ENCODE measurements at places on chromosomes 2 and 18.

DNA sequence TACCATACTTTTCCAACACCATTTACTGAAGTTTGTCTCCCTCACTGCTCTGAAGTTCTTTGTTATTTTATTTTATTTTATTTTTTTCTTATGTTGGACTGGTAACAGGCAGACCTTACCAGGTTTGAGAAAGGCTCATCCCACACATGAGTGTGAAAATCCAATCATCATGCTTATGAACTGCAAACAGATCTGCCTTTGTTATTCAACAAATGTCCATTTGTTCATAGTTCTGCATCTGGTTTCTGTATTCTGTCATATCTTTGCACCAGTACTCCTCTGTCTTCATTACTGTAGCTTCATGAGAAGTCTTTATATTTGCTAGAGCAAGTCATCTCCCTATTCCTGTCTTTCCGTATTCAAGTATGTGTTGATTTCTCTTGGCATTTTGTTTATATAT is 5.3 kb downstream of the RNU2-63P start:
- DNase-seq: no peak

DNA sequence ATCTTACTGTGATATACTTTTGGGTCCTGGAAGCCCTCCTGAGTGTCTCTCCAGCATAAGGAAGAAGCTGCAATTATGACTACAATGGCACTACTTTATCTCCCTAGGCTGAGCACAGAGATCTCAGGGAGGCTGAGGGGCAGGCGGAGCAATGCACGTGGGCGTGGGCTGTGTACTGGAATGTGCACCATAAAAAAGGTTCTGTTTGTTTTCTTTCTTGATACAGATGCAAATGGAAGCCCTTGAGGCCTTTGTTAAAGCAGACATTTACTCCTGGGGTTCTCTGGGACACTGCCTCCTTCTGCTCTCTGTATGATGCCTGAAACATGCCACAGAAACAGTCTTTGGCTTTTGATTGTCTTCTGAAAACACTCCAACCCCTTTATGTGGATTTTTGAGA is 79.1 kb upstream of the DLX2 start:
- no peak for DNase-seq

GRCh38 chr18:36424741-36425142 is 127.2 kb downstream of the FHOD3 start:
- no peak for DNase-seq

GRCh38 chr2:48906633-48907032 is 151.1 kb upstream of the LHCGR start:
- no peak for DNase-seq

- no peak for DNase-seq
Observed at GRCh38 chr2:21658907-21659477, 535.2 kb downstream of the TDRD15 start.

- no peak for DNase-seq
Observed at GRCh38 chr18:79241755-79242154, 154.0 kb upstream of the NFATC1 start.

DNA sequence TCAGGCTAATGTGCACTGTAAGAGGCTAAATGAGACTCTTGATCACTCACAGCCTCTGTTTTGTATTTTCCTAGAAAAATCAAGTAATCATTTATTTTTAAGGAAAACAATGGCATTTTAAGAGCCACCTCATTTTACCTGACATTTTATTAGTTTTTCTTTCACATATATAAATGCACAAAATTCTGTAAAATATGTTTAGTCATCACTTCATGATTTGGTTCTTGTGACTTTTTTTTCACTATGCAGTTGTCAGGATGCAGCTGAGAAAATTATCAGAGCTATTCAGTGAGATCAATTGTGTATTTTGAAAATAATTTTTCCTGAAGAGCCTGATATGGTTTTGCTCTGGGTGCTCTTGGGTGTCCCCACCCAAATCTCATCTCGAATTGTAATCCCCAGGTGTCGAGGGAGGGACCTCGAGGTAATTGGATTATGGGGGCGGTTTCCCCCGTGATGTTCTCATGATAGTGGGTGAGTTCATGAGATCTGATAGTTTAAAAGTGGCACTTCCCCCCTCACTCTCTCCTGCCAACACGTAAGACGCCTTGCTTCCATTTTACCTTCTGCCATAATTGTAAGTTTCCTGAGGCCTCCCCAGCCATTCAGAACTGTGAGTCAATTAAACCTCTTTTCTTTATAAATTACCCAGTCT is 16.1 kb upstream of the ANXA4 start:
- no peak for DNase-seq

GRCh38 chr2:100835006-100835659 is 15.2 kb downstream of the NPAS2 start:
- no peak for DNase-seq

DNA sequence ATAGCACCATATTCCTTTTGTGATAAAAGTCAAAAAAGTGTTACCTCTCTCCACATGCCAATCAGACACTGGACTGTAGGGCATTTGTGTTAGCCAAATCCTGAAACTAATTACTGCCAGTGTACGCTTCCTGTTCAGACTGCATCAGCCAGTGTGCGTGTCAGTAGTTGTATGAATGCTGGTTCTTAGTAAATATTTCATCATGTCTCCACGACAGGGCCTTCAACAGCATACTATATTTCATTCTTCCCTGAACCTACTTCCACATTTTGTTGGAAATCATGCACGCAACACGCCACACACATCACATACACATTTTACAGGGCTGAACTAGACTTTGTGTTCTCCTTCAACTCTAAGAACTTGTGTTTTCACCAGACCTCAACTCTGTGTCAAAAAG is 77.5 kb downstream of the EPB41L3 start:
- no peak for DNase-seq

GRCh38 chr2:176192351-176192750 is 3.9 kb downstream of the HOXD1 start:
- no peak for DNase-seq

- DNase-seq: no peak
Observed at GRCh38 chr18:45666006-45666405, 50.7 kb downstream of the SLC14A2 start.
